ENCODE measurements at places on chromosomes 2 and 18.

- H3K27me3 ChIP-seq: no peaks in the 10 kb centered on the region
- no peak for DNase-seq
- no peaks in the 10 kb centered on the region for H3K36me3 ChIP-seq
- H3K4me3 ChIP-seq: no peak overlapping the region
- peaks cover 5% of the 10 kb centered on the region for H3K4me1 ChIP-seq
Measured at GRCh38 chr2:163247156-163247846, 408.7 kb upstream of the KCNH7 start.

DNA sequence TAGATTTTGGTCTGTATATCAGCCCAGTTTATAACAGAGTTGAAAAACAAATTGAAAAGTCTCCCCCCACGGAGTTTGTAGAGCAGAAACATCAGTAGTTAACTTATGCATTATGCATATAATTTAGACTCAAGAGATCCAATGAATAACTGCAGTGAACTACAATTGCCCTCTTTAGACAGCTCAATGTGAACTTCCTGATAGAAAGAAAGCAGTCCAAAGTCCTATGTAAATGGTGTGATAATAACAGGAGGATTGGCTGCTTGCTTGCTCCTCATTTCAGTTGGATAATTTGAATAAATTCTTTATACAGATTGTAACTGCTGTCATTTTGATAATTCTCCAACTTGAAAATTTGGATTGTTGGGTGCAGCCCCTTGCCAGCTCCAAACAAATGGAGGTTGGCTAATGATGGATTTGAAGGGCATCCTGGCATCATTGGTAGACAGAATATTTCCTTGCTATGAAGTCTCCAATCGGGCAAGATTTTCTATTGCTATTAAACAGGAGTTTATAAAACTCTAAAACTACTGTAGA is 297.1 kb downstream of the ASXL3 start:
- H3K27me3 ChIP-seq: no peaks in the 10 kb centered on the region
- no peak for DNase-seq
- no peak overlapping the region for H3K27ac ChIP-seq
- H3K4me1 ChIP-seq: no peaks in the 10 kb centered on the region
- H3K4me3 ChIP-seq: no peak overlapping the region

DNA sequence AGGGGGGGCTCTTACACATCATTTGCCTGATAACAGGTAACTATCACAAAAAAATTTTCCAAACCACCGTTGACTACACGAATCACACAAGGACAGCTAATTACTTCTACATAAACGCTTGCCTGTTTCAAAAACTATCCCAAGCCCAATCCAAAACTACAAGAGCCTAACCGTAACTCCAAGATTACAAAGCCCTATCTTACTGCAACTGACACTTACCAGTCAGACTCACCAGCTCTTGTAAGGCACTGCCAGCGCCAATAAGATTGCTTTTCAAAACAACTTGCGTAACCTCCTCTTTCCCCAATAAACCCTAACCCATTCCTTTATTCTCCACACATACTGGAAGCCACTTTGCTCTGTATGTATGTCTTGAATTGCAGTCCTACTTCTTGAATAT is 148.4 kb downstream of the NBAS start:
- no peaks in the 10 kb centered on the region for H3K4me1 ChIP-seq
- no peaks in the 10 kb centered on the region for H3K27me3 ChIP-seq
- DNase-seq: no peak

- DNase-seq: no peak
- H3K4me1 ChIP-seq: peaks cover 6% of the 10 kb centered on the region
- peak overlapping the region; percentile 47 for H3K27ac ChIP-seq
- H3K36me3 ChIP-seq: peaks cover 38% of the 10 kb centered on the region
- peak overlapping the region; percentile 75 for H3K4me3 ChIP-seq
Measured at GRCh38 chr2:26786207-26787028, 562 bp downstream of the CENPA start.

DNA sequence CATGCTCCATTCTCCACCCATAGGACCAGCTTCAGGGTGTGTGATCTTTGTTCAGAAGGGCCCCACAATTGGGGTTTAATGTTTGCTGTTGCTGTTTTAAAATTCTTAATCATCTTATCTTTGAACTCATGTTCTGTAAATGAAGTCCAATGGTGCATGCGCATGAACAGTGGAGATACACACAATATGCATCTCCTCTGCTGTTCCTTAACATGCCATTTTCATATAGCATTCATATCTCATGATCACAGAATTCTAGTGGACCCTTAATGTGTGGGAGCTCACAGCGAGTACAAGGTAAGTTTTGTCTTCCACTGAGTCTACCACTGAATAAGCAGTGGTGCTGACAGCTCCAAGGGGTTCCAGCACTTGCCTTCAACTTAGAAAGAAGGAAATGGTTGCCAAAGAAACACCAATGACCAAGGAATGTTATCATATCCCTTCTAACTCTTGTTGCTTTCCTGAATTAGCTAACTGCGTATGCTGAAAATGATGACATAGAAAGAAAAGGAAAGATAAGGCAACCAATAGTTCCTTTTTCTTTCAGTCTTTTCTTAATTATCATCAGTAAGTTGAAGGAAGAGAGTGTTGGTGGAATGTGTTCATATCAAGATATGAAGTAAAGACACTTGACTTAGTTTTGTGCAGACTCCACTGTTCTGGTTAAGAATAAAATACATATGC is 258.9 kb upstream of the FBXO11 start:
- H3K36me3 ChIP-seq: no peaks in the 10 kb centered on the region
- no peaks in the 10 kb centered on the region for H3K27me3 ChIP-seq
- no peaks in the 10 kb centered on the region for H3K4me1 ChIP-seq

GRCh38 chr2:157984866-157985265 is 108.7 kb upstream of the ACVR1 start:
- H3K27ac ChIP-seq: no peak overlapping the region
- no peak overlapping the region for H3K4me3 ChIP-seq

DNA sequence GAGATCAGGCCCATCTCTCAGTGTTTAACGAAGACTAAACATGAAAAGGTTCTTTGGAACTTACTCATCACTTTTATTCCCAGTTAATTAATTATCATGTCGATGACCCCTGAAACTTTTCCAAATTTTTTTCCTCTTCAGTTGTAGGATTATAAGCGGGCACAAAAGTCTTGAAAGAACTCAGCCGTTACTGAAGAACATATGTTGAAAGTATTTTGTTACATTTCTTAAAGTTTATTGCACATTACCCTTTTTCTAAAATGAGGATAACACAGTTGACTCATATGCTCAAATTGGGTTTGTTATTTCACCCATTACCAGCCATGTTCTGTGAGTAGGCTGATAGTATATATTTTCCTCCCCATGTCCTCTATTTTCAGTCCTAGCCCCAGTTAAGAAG is 75.9 kb upstream of the COL3A1 start:
- peaks cover 5% of the 10 kb centered on the region for H3K4me1 ChIP-seq
- DNase-seq: no peak
- no peaks in the 10 kb centered on the region for H3K27me3 ChIP-seq
- no peak overlapping the region for H3K4me3 ChIP-seq

- H3K36me3 ChIP-seq: no peaks in the 10 kb centered on the region
- no peak overlapping the region for H3K27ac ChIP-seq
- DNase-seq: no peak
- H3K4me1 ChIP-seq: no peaks in the 10 kb centered on the region
Measured at GRCh38 chr2:98280376-98281102, 65.7 kb upstream of the CNGA3 start.

DNA sequence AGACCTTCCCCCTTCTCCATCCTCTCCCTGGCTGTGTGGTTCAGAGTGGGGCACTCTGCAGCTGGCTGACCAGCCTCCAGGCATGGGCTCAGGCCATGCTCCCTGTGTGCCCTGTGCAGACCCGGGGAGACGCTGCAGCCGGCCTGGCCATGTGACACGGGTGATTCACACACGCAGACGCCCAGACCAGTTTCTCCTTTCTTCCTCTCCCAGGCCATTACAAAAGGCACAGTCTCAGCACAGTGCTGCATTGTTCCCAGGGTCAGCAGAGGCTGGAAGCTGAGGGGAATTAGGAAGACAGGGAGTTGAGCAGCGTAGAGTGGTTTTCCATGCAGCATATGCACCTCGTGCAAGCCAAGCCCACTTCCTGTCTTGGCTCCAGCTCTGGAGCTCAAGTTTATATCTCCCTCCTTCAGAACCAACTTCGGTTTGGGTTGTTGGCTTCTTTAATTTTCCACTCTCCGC is 288.5 kb downstream of the TNS1 start:
- H3K27ac ChIP-seq: no peak overlapping the region
- no peaks in the 10 kb centered on the region for H3K4me1 ChIP-seq
- H3K4me3 ChIP-seq: no peak overlapping the region
- DNase-seq: no peak
- H3K36me3 ChIP-seq: no peaks in the 10 kb centered on the region
- H3K27me3 ChIP-seq: no peaks in the 10 kb centered on the region

Data from RWPE2 (cell line).